ENCODE measurements at places on chromosomes 1 and 21. TPM values are rescaled to one million over a fixed set of nuclear protein-coding genes. Genes with fewer than 3 reads are reported as not detected.

GRCh38 chr1:59674595-59674994 lies 140.2 kb upstream of the HOOK1 start:
- DNase-seq: no peak

Gene AVPR1B
- not detected for total RNA-seq

- DNase-seq: no peak
Measured at GRCh38 chr1:84961316-84961715, 35.6 kb downstream of the MCOLN2 start.

Gene SOX13
- total RNA-seq: 52.0 TPM

- no peak for DNase-seq
Measured at GRCh38 chr1:247491328-247491727, 33.4 kb upstream of the OR2B11 start.

Gene BCL2L15
- total RNA-seq: 0.25 TPM

GRCh38 chr1:115648717-115649691 lies 7.2 kb downstream of the VANGL1 start:
- DNase-seq: no peak

DNA sequence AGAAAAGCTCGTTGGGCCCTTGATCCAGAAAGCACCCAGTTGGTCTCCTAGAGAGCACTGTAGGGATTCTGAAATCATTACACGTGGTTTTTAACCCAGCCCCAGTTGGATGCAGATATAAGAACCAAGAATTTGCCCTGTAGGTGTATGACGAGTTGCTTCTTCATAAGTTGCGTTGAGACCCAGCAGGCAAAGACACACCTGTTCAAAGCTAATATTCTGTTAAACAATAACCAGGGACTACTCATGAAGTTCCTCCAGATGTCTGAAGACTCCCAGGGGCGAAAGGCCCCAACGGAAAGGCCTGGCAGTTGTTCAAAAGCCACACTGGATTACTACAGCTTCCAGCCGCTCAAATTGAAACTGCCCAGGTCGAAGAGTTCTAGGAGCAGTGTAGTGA lies 88.6 kb upstream of the HNRNPU start:
- no peak for DNase-seq

- DNase-seq: no peak
Measured at GRCh38 chr1:241109039-241109438, 248.0 kb downstream of the RGS7 start.

Gene PROK1
- 2.8 TPM for total RNA-seq

DNA sequence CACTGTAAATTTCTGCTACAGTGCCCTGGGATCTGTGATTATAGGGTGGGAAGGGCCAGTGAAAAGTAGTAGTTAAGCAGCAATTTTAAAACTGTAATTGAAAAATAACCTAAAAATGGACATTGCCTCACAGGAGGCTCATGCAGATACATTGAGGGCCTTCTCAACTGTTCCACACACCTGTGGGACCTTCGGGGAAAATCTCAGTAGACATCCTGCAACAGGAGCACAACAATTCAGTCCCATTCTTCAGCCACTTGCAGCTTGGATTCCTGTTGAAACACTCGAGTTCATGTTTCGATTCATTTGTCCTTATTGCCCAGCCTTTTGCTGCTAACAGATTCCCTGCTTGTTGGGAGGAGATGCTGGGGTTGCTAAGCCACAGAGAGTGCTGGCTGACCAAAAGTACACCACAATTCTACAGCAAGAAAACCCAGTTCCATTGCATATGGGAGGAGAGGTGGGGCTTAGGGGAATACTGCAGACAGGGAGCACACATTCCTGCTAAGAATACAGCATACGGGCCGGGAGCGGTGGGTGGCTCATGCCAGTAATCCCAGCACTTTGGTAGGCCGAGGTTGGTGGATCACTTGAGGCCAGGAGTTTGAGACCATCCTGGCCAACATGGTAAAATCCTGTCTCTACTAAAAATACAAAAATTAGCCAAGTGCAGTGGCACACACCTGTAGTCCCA lies 4.5 kb downstream of the TMCC2 start:
- no peak for DNase-seq

DNA sequence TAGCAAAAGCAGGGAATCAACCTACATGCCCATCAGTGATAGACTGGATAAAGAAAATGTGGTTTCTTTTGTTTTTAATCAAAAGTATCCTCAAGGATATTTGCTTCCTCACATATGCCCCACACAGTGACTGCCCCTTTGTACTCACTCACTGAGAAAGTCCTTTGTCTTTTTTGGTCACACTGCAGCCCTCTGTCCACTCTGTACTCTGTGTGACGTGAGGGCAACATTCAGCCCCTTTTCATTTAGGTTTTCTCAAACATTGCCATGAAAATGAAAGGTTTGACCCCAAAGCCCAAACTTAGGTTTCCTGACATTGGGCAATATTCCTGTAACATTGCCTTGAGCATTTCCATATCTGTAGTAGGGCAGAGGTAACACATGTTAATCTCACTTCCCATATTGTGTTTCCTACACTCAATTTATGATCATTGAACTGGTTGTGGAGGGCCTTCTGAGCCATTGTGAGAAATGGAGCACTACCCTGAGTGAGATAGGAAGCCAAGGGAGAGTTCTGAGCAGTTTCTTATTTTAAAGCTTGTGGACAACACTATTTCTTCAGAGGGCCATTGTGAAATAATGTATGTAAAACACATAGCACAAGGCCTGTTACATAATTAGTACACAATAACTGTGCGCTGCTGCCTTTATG lies 501.9 kb upstream of the C1orf87 start:
- no peak for DNase-seq

GRCh38 chr1:59570524-59570923 lies 244.2 kb upstream of the HOOK1 start:
- no peak for DNase-seq

DNA sequence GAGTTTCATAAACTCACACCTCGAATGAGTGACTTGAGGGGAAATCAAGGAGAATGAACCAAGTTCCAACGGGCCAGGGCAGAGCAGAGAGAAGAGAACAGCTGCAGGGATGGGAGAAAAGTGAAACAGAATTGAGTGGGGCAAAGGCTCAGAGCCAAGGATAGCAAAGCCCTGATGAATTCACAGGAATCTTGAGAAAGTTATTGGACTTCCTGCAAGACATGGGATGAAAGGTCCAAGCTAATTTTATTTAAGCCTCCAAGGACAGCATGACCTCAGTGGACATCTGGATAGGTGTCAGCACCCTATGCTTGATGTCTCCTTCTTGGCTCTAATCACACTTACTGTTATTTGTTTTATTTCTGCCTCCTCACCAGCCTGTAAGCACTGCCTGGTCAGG lies 43.0 kb upstream of the RAVER2 start:
- no peak for DNase-seq

DNA sequence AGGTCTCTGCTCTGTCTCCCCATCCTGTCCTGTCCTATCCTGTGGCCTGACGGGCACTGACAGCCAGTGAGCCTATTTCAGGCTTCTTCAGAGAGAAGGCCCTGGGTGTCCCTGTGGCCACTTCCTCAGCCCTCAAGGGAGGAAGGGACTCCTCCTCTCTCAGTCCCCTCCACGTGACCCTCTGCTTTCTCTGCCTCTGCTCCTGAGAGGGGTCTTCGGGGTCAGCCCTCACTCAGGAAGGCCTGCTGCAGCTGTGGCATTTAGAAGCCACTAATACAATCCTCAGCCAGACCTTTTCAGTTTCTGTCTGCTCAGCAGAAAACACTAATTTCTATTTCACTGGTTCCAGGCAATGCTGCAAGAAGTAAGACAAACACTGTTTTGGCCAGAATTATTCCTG lies 43.6 kb upstream of the ETV3 start:
- no peak for DNase-seq

- DNase-seq: no peak
Measured at GRCh38 chr1:64308866-64309265, 105.4 kb downstream of the UBE2U start.

DNA sequence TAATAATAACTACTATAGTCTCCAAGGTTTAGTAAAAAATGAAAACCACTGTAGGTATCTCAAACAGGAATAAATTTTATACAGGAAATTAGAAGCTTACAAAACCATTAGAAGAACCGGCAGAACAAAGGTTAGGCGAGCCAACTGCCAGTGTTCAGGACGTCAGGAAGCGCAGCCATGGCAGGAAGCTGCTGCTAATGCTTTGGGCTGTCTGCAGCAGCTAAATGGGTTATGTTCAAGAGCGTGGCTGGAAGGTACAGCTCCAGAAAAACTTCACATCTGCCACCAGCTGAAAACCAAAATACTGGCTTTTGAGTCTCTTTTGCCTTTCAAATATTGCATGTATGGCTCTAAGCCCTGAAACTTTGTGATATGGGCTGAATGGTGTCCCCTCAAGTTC lies 35.7 kb upstream of the MYSM1 start:
- DNase-seq: no peak

DNA sequence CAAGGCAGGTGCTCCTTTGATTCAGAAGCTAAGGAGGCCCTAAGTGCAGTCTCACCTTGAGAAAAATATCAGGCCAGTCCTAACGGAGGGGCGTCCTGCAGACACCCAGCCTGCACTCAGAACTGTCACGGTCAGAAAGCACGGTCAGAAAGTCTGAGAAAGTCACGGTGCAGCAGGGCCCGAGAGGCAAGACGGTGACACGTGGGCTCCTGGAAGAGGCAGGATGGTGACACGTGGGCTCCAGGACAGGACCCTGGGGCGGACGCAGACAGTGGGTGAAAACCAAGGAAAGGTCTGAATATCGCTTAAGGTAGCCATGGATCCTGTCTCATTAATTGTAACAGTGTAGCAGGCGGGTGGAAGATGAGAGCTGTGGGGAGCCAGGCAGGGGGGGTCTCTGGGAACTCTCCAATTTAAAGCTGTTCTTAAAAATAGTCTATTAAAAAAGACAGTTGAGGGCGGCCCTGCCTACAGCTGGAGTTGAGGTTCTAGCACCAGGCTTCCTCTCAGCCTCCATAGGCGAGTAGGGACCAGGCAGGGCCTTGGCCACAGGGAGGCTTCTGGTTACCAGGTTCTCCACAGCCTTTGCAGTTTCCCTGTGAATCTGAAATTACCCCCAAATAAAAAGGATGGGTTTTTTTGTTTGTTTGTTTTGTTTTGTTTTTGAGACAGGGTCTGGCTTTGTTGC lies 65.2 kb downstream of the FAAP20 start:
- DNase-seq: no peak

DNA sequence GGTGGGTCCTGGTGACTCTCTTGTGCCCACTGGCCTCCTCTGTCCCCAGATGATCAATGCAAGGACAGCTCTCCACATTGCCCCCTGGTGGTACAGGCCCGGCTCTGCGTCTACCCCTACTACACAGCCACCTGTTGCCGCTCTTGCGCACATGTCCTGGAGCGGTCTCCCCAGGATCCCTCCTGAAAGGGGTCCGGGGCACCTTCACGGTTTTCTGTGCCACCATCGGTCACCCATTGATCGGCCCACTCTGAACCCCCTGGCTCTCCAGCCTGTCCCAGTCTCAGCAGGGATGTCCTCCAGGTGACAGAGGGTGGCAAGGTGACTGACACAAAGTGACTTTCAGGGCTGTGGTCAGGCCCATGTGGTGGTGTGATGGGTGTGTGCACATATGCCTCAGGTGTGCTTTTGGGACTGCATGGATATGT lies 10.8 kb downstream of the ADAMTSL4 start:
- no peak for DNase-seq

- DNase-seq: no peak
Measured at GRCh38 chr1:217137210-217137881, 414.1 kb upstream of the ESRRG start.

Gene LCE1B
- not detected for total RNA-seq

- DNase-seq: no peak
Measured at GRCh38 chr21:42644223-42645208, 8.9 kb upstream of the PDE9A start.

DNA sequence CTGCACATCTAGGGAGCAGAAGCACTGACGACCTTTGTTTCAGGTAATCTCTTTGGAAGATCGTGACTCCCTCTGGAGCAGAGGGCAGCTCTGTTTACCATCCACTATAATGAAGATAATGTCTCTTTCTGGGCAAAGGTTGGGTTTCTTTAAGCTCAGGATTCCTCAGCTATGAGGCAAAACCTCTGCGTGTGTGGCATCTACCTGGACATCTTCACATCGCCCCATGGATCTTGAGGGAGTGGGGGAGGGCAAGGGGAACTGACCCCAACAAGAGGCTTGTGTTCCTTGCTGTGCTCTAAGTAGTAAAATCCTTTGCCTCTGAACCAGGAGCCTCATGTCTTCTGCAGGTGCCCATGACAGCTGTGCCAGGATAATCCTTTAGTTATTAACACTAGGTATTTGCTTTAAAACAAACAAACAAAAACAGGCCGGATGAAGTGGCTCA lies 19.6 kb downstream of the SPATA45 start:
- no peak for DNase-seq

GRCh38 chr1:186113461-186113860 lies 261.6 kb downstream of the TPR start:
- DNase-seq: no peak

DNA sequence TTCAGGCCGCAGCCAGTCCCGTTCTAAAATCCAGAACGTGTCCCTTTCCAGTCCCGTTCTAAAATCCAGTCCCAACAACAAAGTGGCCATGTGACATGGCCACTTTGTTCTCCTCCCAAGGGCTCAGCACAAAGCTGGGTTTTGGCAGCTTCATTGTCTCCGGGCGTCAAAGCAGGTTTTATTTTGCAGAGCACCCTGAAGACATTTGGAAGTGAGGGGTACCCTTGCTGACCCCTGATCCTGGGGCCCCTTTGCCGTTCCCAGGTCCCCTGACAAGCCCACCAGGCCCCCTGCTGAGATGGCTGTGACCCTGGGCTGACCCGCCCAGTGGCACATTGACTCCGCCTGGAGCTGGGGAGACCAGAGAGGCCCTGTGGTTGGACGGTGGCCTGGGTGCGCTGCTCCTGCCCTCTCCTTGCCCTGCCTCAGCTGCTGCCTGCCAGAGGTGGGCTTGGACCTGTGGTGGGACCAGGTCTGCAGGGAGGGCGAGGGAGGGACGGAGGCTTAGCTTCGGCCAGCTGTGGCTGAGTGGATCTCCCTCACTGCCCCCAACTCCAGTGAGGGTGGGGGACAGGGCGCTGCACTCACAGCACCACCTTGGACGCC lies 4.3 kb downstream of the PFKL start:
- DNase-seq: no peak

DNA sequence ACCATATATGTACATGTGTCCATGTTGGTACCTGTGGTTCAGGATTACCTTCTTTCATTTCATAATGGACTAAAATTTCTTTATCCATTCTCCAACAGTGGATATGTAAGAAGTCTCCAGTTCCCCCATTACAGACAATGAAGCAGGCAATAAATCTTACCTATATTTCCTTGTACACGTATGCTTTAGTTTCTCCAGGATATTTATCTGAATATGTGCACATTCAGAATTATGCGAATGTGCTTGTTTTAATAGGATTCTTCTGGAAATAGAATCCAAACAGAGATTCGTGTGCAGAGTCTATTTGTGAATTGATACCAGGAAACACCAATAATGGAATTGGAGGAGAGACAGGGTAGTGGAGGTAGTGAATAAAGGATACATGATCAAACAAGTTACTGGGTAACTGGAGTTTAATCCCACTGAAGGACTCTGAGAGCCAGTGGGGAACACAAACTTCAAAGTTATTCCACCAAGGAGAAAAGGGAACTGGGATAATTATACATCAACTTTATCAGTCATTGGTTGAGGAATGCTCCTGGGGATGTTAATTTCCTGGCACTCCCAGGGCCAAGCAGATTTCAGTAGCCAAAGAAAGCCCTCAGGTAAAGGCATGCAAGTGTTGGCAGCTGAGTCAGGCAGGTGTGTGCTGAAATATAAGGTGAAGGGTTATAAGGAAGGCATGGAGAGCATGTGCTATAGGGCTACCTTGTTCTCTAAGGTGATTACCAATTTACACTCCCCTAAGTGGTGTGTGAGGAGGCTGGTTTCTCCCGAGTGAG lies 374.9 kb upstream of the PBX1 start:
- DNase-seq: no peak

- DNase-seq: no peak
Measured at GRCh38 chr1:163877016-163877415, 555.3 kb downstream of the NUF2 start.

Gene SDE2
- total RNA-seq: 18.0 TPM

GRCh38 chr21:41683815-41684214 lies 83.0 kb downstream of the RIPK4 start:
- no peak for DNase-seq

Measured in omental fat pad (tissue), 4 donors.